ENCODE measurements at places on chromosomes 7 and 10. TPM values are rescaled to one million over a fixed set of nuclear protein-coding genes. Genes with fewer than 3 reads are reported as not detected.

RNF32 gene
- not detected for total RNA-seq

METTL27 gene
- 1.2 TPM for total RNA-seq

INTS1 gene
- 114 TPM for total RNA-seq

OPALIN gene
- total RNA-seq, result not detected

MIOS gene
- 16.0 TPM for total RNA-seq

SPAM1 gene
- not detected for total RNA-seq

ITPRID1 gene
- total RNA-seq, result not detected

PRR15 gene
- 4.1 TPM for total RNA-seq

CPA1 gene
- not detected for total RNA-seq

ANKRD61 gene
- 0.35 TPM for total RNA-seq

OR2A12 gene
- total RNA-seq, result not detected

- DNase-seq, result no peak
Measured at GRCh38 chr7:83643739-83644138, 5.2 kb downstream of the SEMA3E start.

DNA sequence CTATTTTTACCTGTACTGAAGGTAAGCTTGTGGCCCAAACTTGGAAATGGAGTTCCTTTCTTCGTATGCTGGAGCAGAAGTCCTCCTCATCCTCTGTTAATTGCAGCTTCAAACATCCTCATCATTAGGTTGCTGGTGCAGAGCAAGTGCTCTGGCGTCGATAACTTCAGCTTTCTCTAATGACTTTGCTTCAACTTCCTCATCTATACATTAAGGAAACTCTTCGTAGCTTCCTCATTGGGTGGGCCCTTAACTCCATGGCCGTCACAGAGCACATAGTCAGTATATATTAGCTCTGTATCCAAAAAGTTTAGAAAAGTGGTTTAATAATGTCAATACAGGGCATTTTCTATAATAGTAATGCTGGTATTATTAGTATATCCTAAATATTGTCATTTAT is 447.7 kb downstream of the SUGCT start:
- no peak for DNase-seq

- DNase-seq, result no peak
Measured at GRCh38 chr10:12603766-12604470, 254.6 kb downstream of the CAMK1D start.

DNA sequence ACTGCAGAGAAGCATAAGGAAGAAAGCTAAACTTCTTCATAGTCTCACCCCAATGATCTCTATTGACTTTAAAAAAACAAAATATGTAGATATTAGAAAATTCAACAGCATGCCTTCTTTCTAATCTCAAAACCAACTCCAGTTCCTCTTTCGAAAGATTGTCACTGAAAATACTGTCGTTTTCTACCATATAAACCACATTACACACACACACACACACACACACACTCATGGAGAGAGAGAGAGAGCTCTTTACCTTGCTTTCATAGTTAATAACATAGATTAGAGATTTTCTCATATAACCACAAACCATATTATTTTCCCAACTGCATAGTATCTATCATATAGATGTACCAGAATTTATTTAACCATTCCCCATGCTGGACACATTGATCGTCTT is 296.2 kb upstream of the MGMT start:
- no peak for DNase-seq

DNA sequence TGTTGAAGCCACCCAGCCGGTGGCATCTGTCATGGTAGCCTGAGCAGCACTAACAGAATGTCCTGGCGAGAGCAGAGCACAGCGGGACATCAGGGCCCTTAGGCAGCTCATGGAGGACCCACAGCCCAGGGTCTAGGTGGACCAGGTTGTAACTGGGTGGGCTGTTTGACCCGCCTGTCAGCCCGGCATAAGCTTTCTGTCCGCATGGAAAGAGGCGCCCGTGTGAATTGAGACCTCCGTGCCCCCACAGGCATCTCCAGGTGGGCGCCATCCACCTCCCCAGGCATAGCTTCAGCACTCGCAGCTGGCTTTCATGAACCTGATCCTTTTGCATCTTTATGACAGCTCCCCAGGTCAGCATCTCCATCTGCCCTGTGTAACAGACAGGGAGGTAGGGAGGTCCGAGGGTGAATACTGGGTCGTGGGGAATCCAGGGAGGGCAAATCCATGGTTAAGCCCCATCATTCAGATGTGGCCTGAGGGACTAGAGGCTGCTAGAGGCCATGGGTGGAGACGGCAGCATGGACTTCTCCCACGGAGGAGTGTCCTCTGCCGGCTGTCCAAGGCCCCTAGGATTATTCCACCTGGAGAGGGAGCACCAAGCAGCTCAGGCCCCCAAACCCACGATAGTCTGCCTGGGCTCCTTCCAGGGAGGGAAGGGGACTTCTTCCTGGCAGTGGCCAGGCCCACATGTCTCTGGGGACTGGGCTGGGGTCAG is 371.6 kb upstream of the MKI67 start:
- no peak for DNase-seq

DNA sequence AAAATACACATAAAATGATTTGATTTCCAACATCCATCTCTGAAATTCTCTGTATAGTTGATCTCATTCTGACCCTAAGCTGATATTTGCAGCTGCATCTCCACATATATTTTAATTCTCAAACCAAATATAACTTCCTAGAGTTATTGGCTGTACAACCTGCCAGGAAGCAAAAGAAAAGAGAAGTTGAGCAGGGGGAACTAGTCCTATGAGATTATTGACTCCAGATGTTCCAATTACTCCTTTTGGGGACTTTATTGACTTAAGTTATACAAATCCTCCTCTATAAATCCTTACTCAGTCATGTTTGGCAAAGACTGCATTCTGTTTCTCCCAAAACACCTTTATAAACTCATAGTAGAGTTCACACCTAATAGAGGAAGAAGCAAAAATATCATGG is 599.4 kb upstream of the ANKRD30A start:
- DNase-seq, result no peak

GRCh38 chr7:157335236-157335635 is 1.6 kb upstream of the DNAJB6 start:
- no peak for DNase-seq

GRCh38 chr10:90822508-90822907 is 35.3 kb downstream of the HTR7 start:
- DNase-seq, result no peak

DNA sequence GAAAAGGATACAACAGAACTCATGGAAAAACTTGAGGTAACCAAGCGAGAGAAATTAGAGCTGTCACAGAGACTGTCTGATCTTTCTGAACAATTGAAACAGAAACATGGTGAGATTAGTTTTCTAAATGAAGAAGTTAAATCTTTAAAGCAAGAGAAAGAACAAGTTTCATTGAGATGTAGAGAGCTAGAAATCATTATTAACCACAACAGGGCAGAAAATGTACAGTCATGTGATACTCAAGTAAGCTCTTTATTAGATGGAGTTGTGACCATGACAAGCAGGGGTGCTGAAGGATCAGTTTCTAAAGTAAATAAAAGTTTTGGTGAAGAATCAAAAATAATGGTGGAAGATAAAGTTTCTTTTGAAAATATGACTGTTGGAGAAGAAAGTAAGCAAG is 62.1 kb downstream of the AKAP9 start:
- no peak for DNase-seq

DNA sequence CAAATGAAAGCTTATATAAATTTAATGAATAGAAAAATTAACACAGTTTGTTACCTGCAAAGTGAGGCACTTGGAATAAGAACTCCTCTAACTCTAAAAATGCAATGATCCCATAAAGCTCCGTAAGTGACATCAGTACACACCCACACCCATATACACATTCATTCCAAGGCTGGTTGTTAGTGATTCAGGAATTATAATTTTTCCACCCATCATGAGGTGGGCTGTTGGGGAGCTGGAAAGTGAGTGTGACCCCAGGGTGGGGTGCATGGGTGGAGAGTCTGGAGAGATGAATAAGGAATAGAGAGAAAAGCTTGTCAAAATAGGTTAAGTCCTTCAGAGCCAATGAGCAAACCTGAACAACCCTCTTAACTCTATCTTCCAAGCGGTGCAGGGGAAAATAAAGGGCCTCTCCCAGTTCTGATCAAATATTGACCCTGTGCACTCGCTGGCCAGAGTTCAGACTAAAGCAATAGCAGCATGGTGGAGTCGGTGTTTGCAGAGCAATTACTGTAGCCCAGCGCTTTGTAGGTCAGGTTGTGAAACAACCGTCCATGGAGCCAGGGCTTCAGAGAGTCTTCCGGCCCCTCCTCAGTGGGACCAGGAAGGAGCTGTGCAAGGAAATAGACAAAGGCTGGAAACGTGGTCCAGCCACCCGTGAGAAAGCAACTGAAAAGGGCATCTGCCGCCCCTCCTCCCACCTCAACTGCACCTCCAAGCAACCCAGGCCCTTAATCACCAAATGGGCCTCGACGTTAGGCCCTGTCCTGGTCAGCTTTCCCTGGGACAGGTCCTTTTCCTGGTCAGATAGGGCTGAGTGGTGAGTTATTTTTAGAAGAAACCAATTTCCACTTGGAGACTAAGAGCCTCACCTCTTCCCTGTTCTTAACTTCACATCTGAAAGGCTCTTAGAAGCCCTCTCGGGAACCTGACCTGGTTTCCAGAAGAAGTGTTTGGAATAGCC is 61.2 kb downstream of the SH3PXD2A start:
- no peak for DNase-seq

- peak; percentile 93 for DNase-seq
Measured at GRCh38 chr10:34580643-34581042, 234.5 kb downstream of the PARD3 start.

DNA sequence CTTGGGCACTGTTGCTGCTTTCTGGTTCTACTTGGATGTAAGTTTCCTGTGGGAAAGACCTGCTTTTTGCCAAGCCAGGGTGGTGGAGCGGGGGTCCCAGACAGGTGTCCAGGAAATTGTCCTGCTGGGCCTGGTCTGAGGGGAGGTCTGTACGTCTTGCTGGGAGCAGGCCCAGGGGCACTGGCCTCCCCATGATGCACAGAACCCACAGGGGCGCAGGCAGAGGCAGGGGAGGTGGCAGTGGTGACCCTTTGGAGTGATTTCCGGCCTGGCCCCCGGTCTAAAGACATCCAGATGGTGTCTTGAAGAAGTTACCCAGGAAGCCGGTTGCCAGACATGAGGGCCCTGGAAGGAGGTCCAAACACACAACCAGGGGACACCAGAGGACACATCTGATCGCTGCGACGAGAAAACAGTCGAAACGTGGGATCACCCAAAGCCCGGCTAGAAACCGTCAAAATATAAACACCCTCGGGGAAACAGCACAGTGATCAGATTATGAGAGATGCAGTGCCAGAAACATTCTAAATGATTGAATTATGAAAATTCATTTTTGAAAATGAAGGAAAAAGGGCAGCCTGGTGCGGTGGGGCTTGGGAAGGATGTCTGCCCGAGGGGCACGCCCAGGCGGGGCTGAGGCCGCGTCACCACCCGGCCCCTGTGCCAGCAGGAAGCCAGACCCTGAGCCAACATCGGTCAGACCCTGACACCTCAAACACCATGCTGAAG is 59.6 kb downstream of the TMEM270 start:
- no peak for DNase-seq

DNA sequence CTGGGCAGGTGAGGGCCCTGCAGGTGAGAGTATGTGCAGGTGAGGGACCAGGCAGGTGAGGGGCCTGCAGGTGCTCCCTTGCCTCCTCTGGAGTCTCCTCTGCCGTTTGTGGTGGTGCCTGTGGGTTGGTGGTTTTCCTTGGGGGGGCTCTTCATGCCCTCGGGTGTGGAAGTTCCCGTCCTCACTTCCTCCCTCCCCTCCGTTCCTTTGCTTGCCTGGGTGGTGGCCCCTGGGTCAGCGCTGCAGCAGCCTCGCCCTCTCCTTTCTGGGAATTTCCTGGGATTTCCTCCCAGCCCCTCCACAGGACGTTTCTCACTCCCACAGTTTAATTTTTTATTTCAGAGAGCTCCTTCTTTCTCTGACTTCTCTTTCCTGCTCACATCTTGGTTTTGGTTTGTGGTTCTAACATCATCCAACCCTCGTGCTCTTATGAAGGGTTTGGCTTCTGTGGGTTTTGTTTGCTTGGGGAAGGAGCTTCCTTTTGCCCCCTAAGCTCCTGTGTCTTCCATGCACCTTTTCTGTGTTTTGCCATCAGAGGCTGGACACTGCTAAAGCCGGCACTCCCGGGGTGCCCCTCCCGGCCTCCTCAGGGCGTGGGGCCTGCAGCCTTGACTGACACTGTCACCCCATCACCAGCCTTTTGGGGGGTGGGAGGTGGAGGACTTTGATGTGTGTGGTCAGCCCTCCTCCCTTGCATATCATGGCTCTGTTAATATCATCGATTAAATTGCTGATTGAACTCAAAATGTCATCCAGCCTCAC is 29.2 kb upstream of the ADGRA1 start:
- no peak for DNase-seq

DNA sequence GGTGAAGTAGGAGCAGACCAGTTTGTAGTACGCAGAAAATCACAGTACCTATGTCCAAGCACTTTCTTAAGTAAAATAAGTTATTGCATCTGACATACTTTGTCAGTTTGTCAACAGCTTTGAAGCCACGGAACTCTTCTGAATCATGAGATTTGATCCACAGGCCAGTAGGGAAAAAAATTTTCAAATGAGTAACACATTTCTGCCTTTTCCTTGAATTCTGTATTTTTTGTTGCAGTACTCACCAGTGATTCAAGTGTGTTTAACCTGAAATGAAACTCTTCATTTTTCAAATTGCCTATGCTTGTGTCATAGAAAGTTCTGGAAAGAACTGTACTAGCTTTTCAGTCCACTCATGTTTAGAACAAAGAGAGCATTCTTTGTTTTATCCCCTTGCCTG is 337.7 kb downstream of the GATA3 start:
- DNase-seq, result no peak

DNA sequence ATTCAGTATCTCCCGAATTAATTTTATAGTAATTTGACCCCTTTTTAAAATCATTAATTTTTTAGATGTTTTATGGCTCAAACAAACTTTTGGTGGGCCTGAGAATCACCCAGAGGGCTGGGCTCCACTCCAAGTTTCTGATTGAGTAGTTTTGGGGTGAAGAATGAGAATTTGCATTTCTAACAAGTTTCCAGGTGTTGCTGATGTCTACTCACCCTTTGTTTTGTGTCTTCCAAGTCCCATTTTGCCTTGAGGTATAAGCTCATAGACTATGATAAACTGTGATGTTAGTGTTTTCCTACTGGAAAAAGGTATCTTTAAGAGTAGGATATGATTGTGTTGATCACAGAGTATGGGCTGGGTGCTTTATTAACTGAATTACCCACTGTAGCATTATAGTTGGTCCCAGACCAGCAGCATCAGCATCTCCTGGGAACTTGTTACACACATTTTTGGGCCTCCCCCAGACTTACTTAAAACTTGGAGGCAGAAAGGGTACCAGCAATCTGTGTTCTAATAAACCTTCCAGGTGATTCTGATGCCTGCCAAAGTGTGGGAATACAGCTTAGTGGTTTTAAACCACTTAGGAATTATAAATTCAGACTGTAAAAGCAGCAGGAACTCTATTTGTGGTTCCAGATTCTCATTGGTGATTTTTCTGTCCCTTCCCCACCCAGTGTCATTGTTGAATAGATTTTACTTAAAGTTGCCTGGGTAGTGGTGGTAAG is 19.1 kb downstream of the ZNRF2 start:
- DNase-seq, result no peak

- DNase-seq, result no peak
Measured at GRCh38 chr7:43592326-43592725, 9.4 kb downstream of the STK17A start.

DNA sequence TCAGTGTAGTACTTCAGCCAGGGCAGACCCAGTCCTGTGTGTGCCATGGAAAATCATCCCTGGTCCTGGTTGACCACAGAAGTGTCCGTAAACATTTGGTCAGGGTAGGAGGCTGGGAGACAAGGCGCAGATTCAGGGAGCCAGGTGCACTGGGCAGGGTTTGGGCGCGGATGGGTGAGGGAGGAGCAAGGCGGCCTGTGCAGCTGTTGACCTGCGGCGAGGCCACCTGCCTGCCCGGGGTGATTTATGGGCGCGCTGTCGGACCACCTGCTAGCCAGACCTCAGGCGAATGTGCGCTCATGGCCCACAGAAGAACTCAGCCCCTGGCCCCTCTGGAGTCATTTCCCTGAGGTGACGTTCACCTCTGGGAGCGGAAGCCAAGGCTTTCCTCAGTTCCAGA is 6.6 kb downstream of the SFRP5 start:
- DNase-seq, result no peak
